ENCODE measurements at places on chromosomes 16 and 17. TPM values are rescaled to one million over a fixed set of nuclear protein-coding genes. Genes with fewer than 3 reads are reported as not detected.
A peak's percentile ranks its signal among the peaks of the same experiment; 100 is the strongest.

- no peak for DNase-seq
Measured at GRCh38 chr16:80693553-80693952, 110.8 kb downstream of the CDYL2 start.

GRCh38 chr17:30095507-30096244 is 20.9 kb upstream of the NSRP1 start:
- peak; percentile 83 for DNase-seq

- peak; percentile 47 for DNase-seq
Measured at GRCh38 chr16:588639-588888, 1.3 kb upstream of the RAB40C start.

- no peak for DNase-seq
Measured at GRCh38 chr16:83579436-83579835, 228.3 kb upstream of the HSBP1 start.

DNA sequence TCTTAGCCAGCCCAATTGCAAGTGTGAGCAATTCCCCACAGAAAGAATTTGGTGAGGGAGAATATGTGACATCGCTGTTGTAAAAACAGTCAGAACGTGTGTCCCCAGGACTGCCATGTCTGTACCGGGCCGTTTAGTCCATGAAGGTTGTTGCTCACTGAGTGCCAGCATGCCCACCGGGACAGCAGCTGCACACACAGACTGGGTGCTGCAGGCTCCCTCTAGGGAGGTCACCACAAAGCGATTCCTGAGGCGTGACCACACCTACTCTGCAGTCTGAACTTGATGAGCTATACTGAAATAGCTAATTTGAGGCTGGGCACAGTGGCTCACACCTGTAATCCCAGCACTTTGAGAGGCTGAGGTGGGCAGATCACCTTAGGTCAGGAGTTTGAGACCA is 44.1 kb upstream of the ADORA2B start:
- no peak for DNase-seq

DNA sequence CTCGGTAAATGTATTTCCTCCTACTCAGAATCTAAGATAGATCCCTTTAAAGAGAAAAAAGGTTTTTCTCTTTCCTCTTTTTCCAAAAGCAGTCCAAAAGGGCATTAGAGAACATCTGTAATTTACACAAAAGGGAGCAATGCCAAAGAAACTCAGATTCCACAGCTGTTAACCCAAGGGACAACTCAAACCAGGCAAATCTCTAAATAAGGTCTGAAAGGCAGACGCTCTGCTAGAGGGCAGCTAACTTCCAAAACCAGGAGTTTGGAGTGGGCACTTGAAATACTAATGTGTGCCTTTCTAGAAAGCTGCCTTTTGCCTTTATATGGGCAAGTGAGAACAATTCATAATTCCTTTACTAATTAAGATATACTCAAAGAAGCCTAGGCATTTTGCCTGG is 435.7 kb downstream of the ZFHX3 start:
- no peak for DNase-seq

DNA sequence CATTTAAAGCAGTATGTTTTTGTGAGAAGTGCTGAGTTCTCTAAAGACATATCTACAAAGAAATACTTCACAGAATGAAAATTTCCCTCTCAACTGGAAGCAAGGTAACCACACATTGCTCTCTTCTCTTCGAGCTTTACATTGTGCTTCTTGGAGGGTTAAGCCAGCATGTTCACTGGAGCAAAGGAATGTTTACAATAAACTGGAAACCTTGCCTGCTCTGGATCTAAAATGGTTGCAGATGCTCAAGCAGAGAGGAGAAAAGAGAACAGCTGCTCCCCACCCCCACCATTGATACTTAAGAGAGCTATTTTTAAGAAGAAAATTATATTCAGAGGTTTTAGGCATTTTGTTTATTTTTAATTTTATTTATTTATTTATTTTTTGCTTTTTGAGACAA is 213.1 kb downstream of the CEP112 start:
- no peak for DNase-seq

GRCh38 chr16:21689107-21689506 is 25.3 kb downstream of the OTOA start:
- DNase-seq, result no peak

GRCh38 chr17:67992548-67993152 is 3.6 kb downstream of the C17orf58 start:
- DNase-seq, result no peak

CASKIN2 gene
- 3.9 TPM for total RNA-seq

DNA sequence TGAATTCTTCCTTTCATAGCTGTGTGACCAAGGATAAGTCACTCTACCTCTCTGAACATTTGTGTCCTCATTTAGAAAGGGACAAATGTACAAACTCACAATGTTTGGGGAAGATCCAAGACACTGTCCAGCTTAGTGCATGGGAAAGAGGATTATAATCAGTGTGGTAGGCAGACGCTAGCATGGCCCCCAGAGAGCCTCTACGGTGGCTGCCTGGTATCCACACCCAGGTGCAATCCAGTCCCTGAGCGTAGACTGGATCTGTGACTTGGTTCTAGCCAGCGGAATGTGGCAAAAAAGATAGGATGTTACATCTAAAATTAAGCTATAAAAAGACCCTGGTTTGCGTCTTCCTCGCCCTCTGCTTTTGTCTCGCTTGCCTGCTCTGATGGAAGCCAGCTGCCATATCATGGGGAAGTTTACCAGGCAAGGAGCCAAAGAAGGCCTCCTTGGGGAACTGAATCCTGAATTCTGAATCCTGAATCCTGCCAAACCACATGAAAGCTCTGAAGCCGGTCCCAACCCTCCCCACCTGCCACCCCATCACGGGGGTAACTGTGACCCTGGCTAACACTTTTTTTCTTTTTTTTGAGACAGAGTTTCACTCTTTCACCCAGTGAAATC is 51.7 kb downstream of the PLXDC1 start:
- DNase-seq, result no peak

DNA sequence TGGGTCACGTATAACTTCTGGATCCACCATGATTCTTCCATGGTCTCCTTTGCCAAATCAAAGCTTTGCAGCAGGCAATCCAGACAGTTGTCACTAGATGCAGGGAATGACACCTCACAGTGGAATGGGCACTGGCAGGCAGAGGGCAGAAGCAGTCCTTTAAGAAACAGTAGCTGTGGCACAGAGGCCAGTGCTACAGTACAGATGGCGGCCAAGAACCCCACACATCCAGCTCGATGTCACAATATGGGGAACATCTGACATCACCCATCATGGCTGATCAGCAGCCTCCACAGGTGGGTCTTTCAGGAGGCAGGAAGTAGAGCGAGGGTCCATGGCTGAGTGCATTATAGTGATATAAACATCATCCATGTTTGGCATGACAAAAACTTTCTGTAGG is 18.8 kb upstream of the ERN1 start:
- peak; percentile 20 for DNase-seq

PYY gene
- total RNA-seq, result 0.79 TPM

COX6A2 gene
- total RNA-seq, result not detected

GRCh38 chr16:70407811-70408274 is 31.1 kb downstream of the ST3GAL2 start:
- DNase-seq, result no peak

TRPV3 gene
- 1.2 TPM for total RNA-seq

RASL10B gene
- 0.51 TPM for total RNA-seq

- DNase-seq, result no peak
Measured at GRCh38 chr16:64498363-64498762, 623.5 kb downstream of the CDH11 start.

- no peak for DNase-seq
Measured at GRCh38 chr17:47172696-47173565, 16.2 kb downstream of the CDC27 start.

GRCh38 chr17:72502371-72503341 is 381.8 kb downstream of the SOX9 start:
- peak; percentile 71 for DNase-seq

- DNase-seq, result peak; percentile 61
Measured at GRCh38 chr17:44307387-44308186, 814 bp upstream of the RUNDC3A start.

DNA sequence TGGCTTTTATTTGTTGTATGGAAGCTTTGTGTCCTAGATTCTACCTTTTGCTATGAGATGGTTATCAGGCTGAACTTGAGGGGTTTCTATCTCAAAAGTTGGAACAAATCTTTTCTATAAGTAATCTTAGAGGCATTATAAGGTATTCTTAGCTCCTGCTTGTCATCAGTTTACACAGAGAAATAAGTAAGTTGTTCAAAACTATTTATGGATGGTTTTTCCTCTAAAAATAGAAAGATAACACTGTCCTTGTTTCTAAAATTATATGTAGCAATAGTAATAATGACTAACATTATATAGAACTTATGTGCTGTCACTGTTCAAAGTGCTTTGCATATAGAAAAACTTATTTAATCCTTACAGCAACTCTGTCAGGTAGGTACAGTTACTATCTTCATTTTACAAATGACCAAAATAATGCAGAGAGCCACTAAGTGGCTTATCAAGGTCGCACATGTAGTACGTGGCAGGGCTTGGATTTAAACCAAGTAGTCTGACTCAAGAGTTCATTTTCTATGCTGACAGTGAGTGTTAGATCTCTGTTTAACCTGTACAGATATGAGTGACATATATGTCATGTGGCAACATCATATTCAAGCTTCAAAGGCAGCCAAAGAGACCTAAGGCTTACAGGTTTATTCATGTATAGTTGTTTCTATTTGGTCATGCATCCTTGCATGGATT is 59.0 kb downstream of the PHKB start:
- peak; percentile 15 for DNase-seq

DNA sequence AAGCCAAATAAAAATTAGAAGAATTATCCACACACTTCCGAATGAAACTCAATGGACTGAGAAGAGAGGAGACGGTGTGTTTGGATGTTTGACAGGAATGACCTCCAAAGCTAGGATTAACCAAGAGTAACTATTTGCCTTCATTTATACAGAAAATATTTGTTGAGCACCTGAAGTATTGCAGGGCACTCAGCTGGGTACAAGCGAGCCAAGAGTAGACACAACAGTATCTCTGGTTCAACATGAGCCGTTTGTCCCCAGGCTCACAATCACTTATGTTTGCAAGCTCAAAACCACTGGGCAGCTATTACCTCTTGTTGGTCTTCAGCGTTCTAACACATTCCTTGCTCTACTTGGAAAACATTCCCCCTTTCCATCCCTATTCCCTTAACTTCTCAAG is 38.8 kb downstream of the MAF start:
- no peak for DNase-seq

IL32 gene
- total RNA-seq, result 0.53 TPM

GRCh38 chr16:84985079-84986065 is 26.0 kb downstream of the ZDHHC7 start:
- peak; percentile 83 for DNase-seq

PPY gene
- not detected for total RNA-seq

CLEC18C gene
- 0.13 TPM for total RNA-seq

FBXO39 gene
- not detected for total RNA-seq

DNA sequence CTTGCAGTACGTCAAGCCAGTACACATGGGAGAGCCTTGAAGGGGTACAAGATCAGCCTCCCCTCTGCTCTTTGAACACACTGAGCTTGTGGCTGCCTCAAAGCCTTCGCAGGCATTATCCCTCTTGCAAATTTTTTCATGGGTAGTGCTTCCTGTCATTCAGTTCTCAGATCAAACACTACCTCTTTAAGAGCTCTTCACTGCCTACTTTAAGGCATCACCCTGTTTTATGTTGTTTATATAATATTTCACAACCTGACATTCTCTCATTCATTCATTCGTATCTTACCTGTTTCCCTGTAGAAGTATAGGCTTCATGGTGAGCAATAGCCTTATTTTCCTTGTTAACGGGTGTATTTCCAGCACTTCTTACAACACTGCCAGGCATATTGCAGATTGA is 269.1 kb downstream of the CDH13 start:
- DNase-seq, result no peak

DNA sequence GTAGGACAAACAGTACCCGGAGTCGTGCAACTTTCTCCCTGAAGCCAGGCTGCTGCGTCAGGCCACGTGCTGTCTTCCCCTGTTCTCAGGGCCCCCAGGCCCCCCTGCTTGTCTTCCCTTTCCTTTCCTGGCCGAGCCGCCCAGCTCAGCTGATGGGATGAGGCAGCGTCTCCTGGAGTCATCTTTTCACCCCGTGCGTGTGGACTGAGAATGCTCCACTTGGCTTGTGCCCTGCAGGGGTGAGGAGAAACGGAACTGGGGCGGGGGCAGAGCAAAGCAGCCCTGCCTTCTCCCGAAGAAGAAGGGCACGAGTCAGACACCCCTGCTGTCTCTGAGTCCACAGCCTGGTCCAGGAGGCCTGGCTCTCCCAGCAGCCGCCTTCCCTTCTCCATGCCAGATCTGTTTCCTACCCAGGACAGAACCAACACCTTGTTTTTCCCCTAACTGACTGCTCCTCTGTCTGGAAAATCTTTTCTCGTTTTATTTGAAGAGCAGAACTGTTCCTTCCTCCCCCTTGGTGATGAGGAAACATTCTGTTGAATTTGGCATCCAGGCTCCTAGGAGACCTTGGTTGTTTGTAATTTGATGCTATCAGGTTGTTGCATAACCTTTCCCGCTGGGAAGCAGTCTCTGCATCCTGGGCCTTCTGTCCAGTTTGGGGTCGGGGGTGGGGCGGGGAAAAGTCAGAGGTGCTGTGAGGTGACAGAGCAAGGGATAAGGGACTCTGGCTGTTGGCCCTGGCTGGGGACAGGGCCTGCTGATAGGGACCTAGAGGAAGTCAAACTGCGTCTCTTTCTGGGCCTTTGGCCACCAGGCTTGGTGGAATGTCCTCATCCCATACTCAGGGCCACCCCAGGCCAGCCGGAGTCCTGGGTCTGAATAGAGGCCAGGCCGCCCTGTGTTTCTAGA is 78.8 kb downstream of the WIPI1 start:
- DNase-seq, result peak; percentile 66
